ENCODE measurements at places on chromosomes 3 and 15.

- H3K27me3 ChIP-seq = no peaks in the 10 kb centered on the region
- peaks cover 3% of the 10 kb centered on the region for H3K4me1 ChIP-seq
- no peak overlapping the region for H3K4me3 ChIP-seq
- DNase-seq = no peak
- no peaks in the 10 kb centered on the region for H3K36me3 ChIP-seq
Observed at GRCh38 chr3:143206955-143207337, 87.4 kb downstream of the CHST2 start.

GRCh38 chr3:190303884-190304283 lies 18.4 kb downstream of the CLDN1 start:
- H3K36me3 ChIP-seq = no peaks in the 10 kb centered on the region
- H3K27me3 ChIP-seq = no peaks in the 10 kb centered on the region
- no peak overlapping the region for H3K4me3 ChIP-seq
- H3K4me1 ChIP-seq = peaks cover 5% of the 10 kb centered on the region

DNA sequence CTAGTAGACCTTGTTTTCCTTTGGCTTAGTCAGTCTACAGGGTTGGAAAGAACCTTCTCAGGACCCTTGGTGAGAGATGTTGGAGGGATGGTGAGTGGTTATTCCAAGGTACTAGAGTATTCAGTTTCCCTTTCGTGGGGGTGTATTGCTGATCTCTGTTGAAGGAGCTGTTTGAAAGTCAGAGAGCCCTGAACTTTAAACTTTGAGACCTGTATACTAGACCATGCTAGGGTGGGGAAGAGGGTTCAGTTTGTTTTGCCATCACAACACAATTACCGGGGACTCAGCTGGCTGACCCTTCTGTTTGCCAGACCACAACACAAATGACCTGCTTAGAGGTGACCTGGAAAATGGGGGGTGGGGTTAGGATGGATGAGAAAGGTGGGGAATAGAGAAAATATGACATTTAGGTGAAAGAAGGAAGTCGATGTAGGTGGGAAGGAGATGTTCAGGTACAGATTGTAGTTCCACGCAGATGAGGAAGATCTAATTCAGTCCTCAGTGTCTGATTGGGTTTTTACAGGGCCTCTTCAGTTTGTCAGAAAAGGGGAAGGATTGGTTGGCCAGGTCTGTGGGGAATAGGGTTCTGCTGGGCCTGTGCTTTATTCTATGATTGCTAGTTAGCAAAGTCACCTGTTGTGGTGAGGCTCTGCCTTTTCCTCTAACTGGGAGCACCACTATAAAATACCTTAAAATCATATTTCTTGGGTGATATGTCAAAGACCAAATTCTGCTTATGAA lies 6.8 kb downstream of the UBE2E2 start:
- no peak overlapping the region for H3K4me3 ChIP-seq
- H3K4me1 ChIP-seq = no peaks in the 10 kb centered on the region
- no peaks in the 10 kb centered on the region for H3K36me3 ChIP-seq
- DNase-seq = no peak

GRCh38 chr3:122052968-122053367 lies 2.2 kb upstream of the CD86 start:
- no peak overlapping the region for H3K27ac ChIP-seq
- H3K36me3 ChIP-seq = no peaks in the 10 kb centered on the region
- H3K4me3 ChIP-seq = no peak overlapping the region
- H3K4me1 ChIP-seq = no peaks in the 10 kb centered on the region
- H3K27me3 ChIP-seq = no peaks in the 10 kb centered on the region

DNA sequence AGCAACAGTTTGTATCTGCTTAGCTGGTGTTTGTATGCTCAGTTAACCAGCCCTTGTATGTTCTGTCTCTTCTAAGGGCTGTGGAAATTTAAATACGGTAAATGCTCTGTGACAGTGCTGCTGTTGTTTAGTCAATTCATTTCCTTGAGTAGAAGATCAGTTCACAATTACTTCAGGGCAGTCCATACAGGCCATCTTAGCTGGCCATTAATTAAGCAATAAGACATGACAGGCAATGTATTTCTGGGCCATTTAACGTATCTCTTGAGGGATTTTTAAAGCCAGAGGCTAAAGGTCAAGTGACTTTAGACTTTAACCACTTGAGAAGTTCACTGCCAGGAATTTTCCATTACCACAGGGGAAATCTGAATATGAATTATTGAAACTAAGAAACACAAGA lies 351.8 kb downstream of the ZIC1 start:
- no peaks in the 10 kb centered on the region for H3K36me3 ChIP-seq
- no peak for DNase-seq
- no peaks in the 10 kb centered on the region for H3K27me3 ChIP-seq
- no peaks in the 10 kb centered on the region for H3K4me1 ChIP-seq
- no peak overlapping the region for H3K4me3 ChIP-seq

- H3K27me3 ChIP-seq = no peaks in the 10 kb centered on the region
- no peak for DNase-seq
- peaks cover 7% of the 10 kb centered on the region for H3K4me1 ChIP-seq
Observed at GRCh38 chr15:72196409-72197040, 1.1 kb downstream of the GRAMD2A start.

GRCh38 chr3:5007873-5008272 lies 28.6 kb downstream of the BHLHE40 start:
- DNase-seq = no peak
- H3K27me3 ChIP-seq = no peaks in the 10 kb centered on the region
- peaks cover 5% of the 10 kb centered on the region for H3K4me1 ChIP-seq
- no peak overlapping the region for H3K4me3 ChIP-seq

- DNase-seq = no peak
- H3K36me3 ChIP-seq = no peaks in the 10 kb centered on the region
- H3K4me3 ChIP-seq = no peak overlapping the region
Observed at GRCh38 chr15:70512772-70513362, 250.5 kb downstream of the UACA start.

GRCh38 chr3:94285872-94286271 lies 223.0 kb downstream of the NSUN3 start:
- no peak overlapping the region for H3K4me3 ChIP-seq
- H3K27me3 ChIP-seq = no peaks in the 10 kb centered on the region
- DNase-seq = peak; percentile 6
- H3K4me1 ChIP-seq = no peaks in the 10 kb centered on the region
- no peak overlapping the region for H3K27ac ChIP-seq
- H3K36me3 ChIP-seq = no peaks in the 10 kb centered on the region

DNA sequence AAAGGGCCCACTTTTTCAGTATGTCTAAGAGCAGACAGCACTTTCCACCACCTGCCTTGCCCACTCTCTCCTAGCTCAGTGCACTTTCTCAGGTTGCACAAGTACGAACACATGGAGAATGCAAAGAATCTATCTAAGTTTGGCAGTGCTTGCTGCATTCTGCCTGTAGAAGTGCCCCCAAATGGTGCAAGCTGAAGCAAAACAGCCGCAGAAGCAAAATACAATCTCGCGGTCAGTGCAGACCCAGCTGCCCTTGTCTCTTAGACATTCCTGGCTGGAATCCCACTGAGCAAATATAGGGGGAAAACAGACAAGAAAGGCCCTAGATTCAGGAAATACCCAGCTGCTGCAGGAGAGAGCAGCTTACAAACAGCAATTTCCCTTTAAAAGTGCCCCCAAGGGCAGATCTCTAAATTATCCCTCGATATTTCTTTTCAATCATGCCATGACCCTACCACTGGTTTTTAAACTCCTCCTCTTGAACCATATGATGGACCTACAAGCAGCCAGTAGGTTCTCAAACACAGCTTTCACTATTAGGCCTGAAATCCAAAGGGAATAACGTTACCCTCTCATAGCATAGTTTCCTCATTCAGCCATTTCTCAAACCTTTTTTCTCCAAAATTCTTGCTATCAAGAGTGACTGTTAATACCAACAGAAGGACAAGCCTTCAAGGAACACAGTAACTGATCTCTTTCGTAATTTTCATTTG lies 67.0 kb downstream of the TNIK start:
- no peaks in the 10 kb centered on the region for H3K27me3 ChIP-seq
- DNase-seq = peak; percentile 84
- H3K36me3 ChIP-seq = no peaks in the 10 kb centered on the region
- peaks cover 8% of the 10 kb centered on the region for H3K4me1 ChIP-seq
- H3K27ac ChIP-seq = no peak overlapping the region

- no peak overlapping the region for H3K27ac ChIP-seq
- no peaks in the 10 kb centered on the region for H3K36me3 ChIP-seq
- H3K4me3 ChIP-seq = no peak overlapping the region
- DNase-seq = peak; percentile 84
Observed at GRCh38 chr3:183295211-183295610, 42.2 kb downstream of the B3GNT5 start.

- no peaks in the 10 kb centered on the region for H3K27me3 ChIP-seq
- no peak overlapping the region for H3K27ac ChIP-seq
- no peaks in the 10 kb centered on the region for H3K36me3 ChIP-seq
- no peak overlapping the region for H3K4me3 ChIP-seq
- DNase-seq = no peak
Observed at GRCh38 chr3:138995706-138996105, 10.4 kb downstream of the PRR23A start.

- H3K4me1 ChIP-seq = no peaks in the 10 kb centered on the region
- no peak overlapping the region for H3K4me3 ChIP-seq
- H3K27me3 ChIP-seq = no peaks in the 10 kb centered on the region
Observed at GRCh38 chr3:103136621-103137020, 701.8 kb downstream of the ZPLD1 start.

GRCh38 chr15:81271761-81272644 lies 51.9 kb downstream of the STARD5 start:
- DNase-seq = no peak
- peaks cover 36% of the 10 kb centered on the region for H3K27me3 ChIP-seq
- no peak overlapping the region for H3K27ac ChIP-seq
- peaks cover 7% of the 10 kb centered on the region for H3K4me1 ChIP-seq
- no peak overlapping the region for H3K4me3 ChIP-seq

GRCh38 chr3:120338517-120338916 lies 10.6 kb downstream of the LRRC58 start:
- H3K27ac ChIP-seq = no peak overlapping the region
- no peak for DNase-seq
- no peaks in the 10 kb centered on the region for H3K4me1 ChIP-seq
- peaks cover 5% of the 10 kb centered on the region for H3K36me3 ChIP-seq
- no peak overlapping the region for H3K4me3 ChIP-seq
- H3K27me3 ChIP-seq = no peaks in the 10 kb centered on the region

DNA sequence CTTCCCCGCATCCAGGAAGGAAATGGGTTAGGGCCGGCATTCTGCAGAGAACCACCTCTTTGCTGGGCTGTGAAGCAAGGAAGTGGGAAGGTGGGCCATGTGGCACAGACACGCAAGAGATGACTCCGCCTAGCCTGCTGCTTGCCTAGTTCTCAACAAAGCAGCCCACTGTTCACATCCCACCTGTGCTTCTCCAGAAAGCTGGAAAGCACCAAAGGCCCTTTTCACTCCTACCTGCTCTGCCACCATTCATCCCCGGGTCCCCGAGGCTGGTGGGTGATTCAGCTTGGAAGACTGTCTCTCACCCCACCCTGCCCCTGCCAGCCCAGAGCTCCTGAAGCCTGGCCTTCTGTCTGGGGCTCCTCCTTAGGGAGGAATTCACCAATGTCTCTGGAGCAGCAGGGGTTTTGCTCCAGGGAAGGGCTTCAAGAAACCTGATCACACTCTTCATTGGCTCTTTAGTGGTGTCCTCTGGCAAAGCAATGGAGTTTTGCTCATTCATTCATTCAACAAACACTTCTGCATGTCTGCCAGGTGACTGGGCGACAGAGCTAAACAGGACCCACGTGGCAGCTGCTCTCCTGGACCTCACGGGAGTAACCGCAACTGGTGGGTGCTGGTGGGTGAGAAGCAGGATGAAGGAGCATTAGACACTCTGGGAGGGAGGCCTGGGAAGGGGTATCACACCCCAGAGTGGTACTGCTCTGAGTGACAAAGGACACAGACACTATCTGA lies 145.4 kb upstream of the TLE3 start:
- DNase-seq = no peak
- H3K4me3 ChIP-seq = no peak overlapping the region
- H3K27me3 ChIP-seq = no peaks in the 10 kb centered on the region
- H3K4me1 ChIP-seq = no peaks in the 10 kb centered on the region
- H3K36me3 ChIP-seq = no peaks in the 10 kb centered on the region

- peak; percentile 55 for DNase-seq
- no peaks in the 10 kb centered on the region for H3K36me3 ChIP-seq
- H3K4me1 ChIP-seq = no peaks in the 10 kb centered on the region
- no peak overlapping the region for H3K27ac ChIP-seq
- no peak overlapping the region for H3K4me3 ChIP-seq
Observed at GRCh38 chr3:10594915-10595314, 89.5 kb upstream of the ATP2B2 start.

- peaks cover 5% of the 10 kb centered on the region for H3K4me1 ChIP-seq
- no peaks in the 10 kb centered on the region for H3K36me3 ChIP-seq
- peak overlapping the region; percentile 53 for H3K27ac ChIP-seq
- H3K4me3 ChIP-seq = no peak overlapping the region
- peak; percentile 82 for DNase-seq
- H3K27me3 ChIP-seq = no peaks in the 10 kb centered on the region
Observed at GRCh38 chr3:112699436-112699978, 58.6 kb upstream of the CCDC80 start.

- no peaks in the 10 kb centered on the region for H3K27me3 ChIP-seq
- H3K27ac ChIP-seq = no peak overlapping the region
- no peak overlapping the region for H3K4me3 ChIP-seq
- H3K36me3 ChIP-seq = no peaks in the 10 kb centered on the region
Observed at GRCh38 chr3:49626101-49626581, 48.0 kb upstream of the APEH start.

DNA sequence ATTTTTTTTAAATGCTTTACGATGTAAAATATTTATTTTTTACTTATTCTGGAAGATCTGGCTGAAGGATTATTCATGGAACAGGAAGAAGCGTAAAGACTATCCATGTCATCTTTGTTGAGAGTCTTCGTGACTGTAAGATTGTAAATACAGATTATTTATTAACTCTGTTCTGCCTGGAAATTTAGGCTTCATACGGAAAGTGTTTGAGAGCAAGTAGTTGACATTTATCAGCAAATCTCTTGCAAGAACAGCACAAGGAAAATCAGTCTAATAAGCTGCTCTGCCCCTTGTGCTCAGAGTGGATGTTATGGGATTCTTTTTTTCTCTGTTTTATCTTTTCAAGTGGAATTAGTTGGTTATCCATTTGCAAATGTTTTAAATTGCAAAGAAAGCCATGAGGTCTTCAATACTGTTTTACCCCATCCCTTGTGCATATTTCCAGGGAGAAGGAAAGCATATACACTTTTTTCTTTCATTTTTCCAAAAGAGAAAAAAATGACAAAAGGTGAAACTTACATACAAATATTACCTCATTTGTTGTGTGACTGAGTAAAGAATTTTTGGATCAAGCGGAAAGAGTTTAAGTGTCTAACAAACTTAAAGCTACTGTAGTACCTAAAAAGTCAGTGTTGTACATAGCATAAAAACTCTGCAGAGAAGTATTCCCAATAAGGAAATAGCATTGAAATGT lies 15.6 kb downstream of the THBS1 start:
- peaks cover 55% of the 10 kb centered on the region for H3K36me3 ChIP-seq
- peaks cover 17% of the 10 kb centered on the region for H3K4me1 ChIP-seq
- H3K27me3 ChIP-seq = no peaks in the 10 kb centered on the region
- no peak overlapping the region for H3K4me3 ChIP-seq
- DNase-seq = no peak

GRCh38 chr15:88818920-88819319 lies 15.7 kb downstream of the ACAN start:
- no peak overlapping the region for H3K27ac ChIP-seq
- no peak overlapping the region for H3K4me3 ChIP-seq
- peaks cover 18% of the 10 kb centered on the region for H3K27me3 ChIP-seq
- no peaks in the 10 kb centered on the region for H3K4me1 ChIP-seq

GRCh38 chr3:127962937-127963336 lies 47.9 kb downstream of the KBTBD12 start:
- no peak for DNase-seq
- H3K27me3 ChIP-seq = peaks cover 2% of the 10 kb centered on the region
- H3K36me3 ChIP-seq = no peaks in the 10 kb centered on the region

All from astrocyte (in vitro differentiated cells and primary cell).